ENCODE measurements at places on chromosomes 16 and 17.

GRCh38 chr17:64250233-64250835 is 12.7 kb downstream of the TEX2 start:
- no peak for DNase-seq

GRCh38 chr17:30926516-30926915 is 4.8 kb downstream of the ADAP2 start:
- DNase-seq = no peak

DNA sequence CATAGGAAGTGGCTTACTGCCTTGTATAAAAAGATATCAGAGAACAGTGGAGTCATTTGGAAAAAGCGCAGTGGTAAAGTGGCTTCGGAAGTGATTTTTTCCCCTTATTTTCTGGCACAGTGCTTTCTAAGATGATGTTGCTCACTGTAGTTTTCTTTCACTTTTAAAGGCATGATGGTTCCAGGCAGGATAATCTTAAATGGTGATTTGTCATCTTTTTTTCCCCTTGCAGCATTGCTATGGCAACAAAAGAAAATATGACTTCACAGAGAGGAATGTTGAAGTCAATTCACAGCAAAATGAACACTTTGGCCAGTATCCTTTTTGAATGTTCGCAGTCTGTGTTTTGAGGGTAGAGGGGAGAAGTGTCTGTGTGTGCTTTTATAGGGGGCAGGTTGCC is 42.5 kb downstream of the GOSR1 start:
- no peak for DNase-seq

GRCh38 chr17:30225919-30226553 is 9.5 kb downstream of the SLC6A4 start:
- DNase-seq = no peak

DNA sequence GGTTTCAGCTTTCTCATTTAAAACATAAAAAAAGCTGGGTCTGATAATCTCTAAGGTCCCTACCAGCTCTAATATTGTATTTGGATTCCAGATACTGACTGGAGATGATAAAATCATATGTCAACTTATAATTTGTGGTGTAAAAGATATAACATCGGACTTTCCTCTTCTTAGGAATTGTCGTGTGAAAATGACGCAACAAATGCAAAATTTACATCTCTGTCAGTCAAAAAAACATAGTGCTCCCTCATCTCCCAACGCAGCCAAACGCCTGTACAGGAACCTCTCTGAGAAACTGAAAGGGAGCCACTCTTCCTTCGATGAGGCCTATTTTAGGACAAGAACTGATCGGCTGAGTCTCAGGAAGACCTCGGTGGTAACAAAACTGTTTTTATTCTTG is 197.3 kb downstream of the ANKFN1 start:
- DNase-seq = no peak

DNA sequence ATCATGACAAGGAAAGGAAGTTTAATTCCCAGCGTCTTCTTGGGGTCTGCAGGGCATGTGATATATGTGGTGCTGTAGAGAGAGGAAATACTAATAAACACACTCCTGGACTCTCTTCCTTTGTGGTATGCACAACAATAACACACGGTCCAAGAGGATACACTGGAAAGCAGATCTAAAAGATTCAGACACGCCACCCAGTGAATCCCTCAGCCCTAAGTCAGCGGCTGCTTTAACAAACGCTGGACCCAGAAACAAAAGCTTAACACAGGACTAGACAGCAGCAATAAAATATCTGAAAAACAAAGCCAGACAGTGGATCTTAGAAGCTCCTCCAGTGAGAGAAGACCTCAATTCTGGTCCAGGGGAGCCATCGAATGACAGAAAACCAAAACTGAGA is 13.1 kb downstream of the CFAP20 start:
- no peak for DNase-seq
